ENCODE measurements at places on chromosomes 1 and 21.

DNA sequence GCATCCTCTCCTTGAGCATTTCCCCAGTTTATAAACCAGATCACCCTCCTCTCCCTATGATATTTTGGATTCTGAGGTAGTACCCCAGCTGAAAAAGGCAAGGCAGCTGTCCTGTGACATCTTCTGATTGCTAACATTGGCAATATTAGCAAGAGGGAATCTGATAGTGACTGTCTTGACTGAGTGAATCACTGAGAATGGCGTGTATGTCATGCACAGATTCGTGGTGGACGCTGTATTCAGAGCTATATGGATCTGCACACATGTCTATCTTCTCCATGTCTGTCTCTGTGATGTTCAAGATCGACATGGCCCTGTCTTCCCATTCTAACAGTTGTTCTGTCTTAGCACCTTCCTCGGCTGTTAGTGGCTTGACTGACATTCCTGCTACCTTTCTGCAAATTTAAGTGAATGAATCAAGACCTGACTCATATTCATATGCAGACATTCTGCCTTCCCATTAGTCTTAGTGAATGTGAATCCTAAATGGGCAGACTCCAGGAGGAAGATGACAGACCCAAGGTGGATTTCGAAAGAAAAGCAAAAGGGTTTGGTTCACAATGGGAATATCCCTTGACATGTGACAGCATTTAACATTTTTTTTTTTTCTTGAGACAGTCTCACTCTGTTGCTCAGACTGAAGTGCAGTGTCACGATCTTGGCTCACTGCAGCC, 97.7 kb downstream of the PGBD5 start:
- no peak for DNase-seq

DNA sequence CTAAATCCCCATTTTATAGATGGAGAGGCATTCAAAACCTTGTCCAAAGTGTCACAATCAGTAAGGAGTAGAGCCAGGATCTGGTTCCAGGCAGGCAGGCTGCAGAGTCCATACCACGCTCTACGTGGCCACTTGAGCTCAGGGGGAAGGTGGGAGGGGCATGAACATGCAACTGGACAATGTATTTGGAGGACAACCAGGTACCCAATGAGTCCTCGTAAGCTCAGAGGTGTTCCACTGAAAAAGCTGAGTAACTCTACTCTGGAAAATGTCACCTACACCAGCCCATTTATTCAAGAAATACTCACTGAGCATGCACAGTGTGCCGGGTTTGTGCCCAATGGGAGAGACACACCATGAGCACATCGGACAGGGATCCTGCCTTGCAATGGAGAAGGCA, 11.2 kb upstream of the GUCA2B start:
- no peak for DNase-seq

- DNase-seq = peak; percentile 91
These were observed 19.3 kb upstream of the SAMD11 start for GRCh38 chr1:904310-904950.

- DNase-seq = no peak
These were observed 62.9 kb downstream of the CLSTN1 start for GRCh38 chr1:9760824-9761223.

DNA sequence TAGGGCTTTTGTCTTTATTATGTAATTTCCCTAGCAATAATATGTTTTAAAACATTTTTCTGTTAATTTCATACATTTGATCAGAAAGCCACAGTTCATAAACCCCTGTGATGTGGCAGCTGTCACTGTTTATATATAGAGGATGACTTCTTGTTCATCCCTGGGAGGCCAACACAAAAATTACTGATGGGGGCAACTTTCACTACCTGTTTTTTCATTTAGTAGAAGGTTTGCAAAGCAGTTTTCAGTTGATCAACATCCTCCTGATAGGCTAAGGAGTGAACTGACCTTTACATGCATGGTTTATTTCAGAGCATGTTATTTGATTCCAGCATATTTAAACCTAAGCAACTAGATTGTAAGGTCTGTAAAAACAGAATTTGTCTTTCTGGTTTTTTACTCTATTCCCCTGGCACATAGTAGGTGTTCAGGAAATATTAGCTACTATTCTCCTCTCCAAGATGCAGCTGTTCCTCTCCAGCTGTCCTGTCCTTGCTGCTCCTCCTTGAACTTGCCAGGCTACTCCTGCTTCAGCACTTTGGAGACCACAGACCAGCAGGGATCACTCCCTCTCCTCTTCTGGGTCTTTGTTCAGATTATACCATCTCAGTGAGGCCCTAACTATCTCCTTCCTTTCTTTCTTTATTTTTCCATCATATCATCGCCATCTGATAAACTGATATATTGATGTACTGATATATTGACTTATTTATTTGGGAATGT, 54.7 kb downstream of the ROR1 start:
- DNase-seq = no peak

DNA sequence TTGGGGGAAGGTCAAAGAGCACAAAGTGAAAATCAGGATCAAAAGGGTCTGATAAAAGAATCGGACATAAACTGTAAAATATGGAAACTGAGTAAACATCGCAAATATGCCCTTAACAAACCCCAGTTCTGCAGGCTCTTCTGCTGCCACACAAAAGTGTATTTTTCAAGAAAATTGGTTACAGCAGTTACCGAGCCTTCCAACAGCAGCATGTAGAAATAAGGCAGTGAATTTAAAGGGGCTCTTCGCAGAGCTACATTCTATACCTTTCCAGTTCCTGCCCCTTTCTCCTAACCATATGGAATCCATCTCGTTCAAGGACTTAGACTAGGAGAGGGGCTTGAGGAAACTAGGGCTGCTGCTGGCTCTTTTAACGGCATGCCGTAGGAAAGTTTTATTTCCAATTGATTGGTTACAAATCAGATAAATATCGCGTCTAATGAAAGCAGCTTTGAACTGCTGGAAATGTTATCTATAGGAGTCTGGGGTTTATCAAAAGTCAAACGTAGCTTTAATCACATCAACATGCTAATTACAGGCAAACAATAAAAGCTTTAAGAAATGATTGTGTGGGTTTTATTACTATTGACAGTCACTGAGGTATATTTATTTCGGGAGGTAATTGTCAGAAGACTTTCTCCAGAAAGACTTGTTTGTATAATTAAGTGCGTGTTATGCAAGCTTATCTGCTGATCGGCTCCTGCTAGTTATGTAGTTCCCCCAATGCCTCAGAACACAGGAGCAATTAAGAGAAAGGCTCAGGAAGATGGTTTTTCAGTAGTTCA, 59.1 kb downstream of the GORAB start:
- no peak for DNase-seq
